Stimulated activated memory B cell treated with anti-CD40 and anti-IgM and Interleukin-4, amounts not matched to agents 10 μg/mL and 1 μg/mL and 100 μg/mL, for 72 hours (primary cell): ENCODE measurements at places on chromosomes 2 and 18.

GRCh38 chr18:24897461-24897860 lies 437.0 kb downstream of the HRH4 start:
- ATAC-seq = no peak

DNA sequence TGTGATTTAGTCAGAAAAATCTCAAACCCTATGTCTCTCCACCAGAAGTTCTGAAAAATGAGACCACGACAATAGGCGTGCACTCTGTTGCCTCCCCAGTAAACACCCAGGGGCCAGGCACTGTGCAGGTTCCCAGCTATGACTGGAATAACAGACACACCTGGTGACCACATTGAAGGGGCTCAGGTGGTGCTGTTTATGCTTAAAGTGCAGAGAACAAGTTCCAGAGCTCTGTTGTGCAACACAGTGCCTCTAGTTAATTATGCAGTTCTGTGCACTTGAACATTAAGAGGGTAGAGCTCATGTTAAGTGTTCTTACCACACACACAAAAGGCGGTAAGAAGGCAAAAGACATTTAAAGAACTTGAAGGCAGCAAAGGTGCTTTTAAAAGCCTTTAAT lies 52.6 kb upstream of the AFF3 start:
- ATAC-seq = no peak

GRCh38 chr2:239229545-239230279 lies 171.1 kb downstream of the HDAC4 start:
- no peak for ATAC-seq

- ATAC-seq = peak; percentile 46
Measured at GRCh38 chr18:74496508-74497323, 553 bp downstream of the CNDP2 start.

DNA sequence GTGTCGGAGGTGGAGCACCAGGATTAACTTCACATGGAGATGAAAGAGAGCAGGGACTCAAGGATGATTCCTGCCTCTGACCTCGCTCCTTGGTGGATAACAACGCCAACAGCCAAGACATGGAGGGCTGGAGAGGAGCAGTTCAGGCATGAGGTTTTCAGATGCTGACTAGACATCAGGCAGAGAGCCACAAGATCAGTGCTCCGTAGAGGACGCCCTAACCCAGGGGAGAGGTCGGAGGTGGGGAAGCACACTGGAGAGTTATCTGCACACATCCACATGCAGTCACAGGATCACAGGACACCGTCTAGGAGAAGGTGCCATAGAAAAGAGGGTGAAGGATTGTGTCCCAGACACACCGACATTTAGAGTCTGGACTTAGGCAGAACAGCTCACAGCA lies 344.3 kb downstream of the EIPR1 start:
- ATAC-seq = no peak

DNA sequence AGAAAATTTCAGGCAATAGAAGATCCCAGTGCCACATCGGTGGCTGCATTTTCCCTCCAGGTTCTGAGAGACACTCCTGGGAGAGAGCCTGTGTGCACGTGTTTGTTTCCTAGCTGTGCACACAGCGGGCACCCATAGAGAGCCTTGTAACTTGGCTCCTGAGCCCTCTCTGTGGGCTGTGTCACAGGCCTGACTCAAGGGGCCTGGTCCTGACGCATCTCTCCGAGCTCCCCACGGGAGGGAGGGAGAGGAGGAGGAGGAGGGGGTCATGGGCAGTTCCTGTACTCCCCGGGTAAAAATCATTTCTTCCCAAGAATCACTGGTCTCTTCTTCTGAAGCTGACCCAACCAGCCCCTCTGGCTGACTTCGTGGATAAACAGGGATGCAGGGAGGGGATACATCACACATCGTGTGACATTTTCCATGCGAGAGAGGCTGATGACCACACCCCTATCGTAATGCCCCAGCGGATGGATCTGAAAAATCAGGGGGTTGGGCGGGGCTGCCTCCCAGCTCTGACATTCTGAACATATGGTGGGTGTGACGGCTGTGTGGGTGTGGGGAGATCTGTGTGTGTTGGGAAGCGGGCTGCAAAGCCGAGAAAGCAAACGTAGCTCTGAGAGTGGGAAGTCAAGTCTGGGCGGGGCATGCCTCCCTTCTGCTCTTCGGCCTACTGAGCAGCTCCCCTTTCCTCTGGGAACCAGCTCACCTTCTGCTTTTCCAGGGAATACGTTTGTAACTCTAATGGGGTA lies 308.3 kb upstream of the HS6ST1 start:
- ATAC-seq = no peak

- no peak for ATAC-seq
Measured at GRCh38 chr2:150630587-150631235, 143.2 kb upstream of the RND3 start.

GRCh38 chr18:59707306-59707705 lies 10.1 kb upstream of the CCBE1 start:
- no peak for ATAC-seq

GRCh38 chr2:81213598-81213997 lies 909.0 kb upstream of the LRRTM1 start:
- no peak for ATAC-seq

- no peak for ATAC-seq
Measured at GRCh38 chr2:153479573-153479972, 1.0 kb upstream of the RPRM start.

DNA sequence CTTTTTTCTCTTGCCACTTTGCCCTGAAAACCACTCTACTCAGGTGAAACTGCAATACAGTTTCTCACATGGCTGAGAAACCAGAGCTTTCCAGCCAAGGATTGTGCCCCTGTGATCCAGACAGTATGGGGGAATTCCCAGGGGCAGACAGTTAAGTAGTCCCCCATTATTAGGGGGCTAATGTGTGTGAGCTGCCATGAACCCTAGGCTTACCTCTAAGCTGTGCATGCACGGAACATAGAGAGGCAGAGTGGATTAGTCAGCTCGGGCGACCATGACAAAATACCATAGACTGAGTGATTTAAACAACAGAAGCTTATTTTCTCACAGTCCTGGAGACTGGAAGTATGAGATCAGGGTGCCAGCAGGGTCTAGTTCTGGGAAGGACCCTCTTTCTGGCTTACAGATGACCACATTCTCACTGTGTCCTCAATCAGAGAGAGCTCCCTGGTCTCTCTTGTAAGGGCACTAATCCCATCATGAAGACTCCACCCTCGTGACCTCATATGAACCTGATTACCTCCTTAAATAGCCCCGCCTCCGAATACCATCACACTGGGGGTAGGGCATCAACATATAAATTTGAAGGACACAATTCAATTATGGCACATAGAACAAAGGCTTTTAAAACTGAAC lies 215.1 kb downstream of the EIPR1 start:
- no peak for ATAC-seq

- no peak for ATAC-seq
Measured at GRCh38 chr2:168604252-168604651, 148.2 kb downstream of the CERS6 start.

- ATAC-seq = no peak
Measured at GRCh38 chr2:22478329-22478728, 906.6 kb upstream of the KLHL29 start.

GRCh38 chr2:236912326-236913120 lies 173.2 kb upstream of the COPS8 start:
- no peak for ATAC-seq

- ATAC-seq = no peak
Measured at GRCh38 chr2:198115201-198115600, 310.8 kb downstream of the PLCL1 start.

- no peak for ATAC-seq
Measured at GRCh38 chr2:133675-134593, 87.6 kb upstream of the FAM110C start.

- ATAC-seq = no peak
Measured at GRCh38 chr2:219514196-219514761, at the start of gene ASIC4. TSS of gene ASIC4 (plus strand) at chr2:219514482. CDS start at chr2:219514725, 243 bp downstream.

DNA sequence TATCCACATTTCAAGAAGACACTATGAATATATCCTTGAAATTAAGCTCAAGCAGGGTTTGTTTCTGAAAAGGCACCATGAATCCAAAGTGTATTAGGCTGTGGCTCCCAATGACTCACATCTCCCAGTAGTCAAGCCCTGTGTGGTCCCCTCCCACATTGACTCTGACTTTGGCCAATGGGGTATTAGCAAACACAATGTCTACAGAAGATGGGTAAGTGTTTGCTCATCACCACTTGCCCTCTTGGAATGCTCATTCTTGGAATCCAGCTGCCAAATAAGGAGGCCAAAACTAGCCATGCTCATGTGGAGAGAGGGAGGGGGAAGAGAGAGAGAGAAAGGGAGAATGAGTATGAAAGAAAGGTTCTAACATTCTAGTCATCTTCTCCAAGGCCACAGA lies 490.0 kb downstream of the TXNL1 start:
- no peak for ATAC-seq

DNA sequence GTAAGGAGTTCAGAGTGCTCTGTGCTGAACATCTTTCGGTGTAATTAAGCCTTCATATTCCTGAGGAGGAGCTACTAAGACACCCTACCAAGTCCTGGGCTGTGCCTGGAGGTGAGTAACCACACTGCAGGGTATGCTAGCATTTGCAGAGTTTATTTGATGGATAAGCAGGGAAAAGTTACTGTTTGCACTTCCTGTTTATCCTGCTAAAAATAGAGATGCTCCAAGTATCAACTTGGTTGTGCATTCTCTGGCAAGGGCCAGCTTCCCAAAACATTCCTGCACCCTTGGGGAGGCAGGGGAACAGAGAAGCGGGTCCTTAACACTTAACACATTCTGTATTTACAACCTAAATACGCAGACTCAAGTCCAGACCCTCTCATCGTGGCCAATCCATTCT lies 49.8 kb downstream of the PARD6G start:
- ATAC-seq = no peak

DNA sequence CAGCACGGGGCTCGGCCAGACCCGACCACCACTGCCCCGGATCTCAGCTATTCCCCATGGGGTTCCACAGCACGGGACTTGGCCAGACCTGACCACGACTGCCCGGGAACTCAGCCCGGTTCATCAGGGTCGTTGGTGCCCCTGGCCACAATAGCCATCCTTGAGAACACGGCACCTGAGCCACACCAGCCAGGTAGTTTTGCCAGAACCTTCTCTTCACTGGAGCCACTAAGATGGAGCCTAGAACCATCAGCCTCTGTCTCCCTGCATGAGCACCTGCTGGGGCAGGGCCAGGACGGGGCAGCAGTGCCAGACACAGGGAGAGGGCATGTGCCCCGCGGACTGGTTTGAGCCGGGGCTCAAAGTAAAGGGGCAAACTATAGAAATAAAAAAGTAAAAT lies 11.4 kb upstream of the KCNG2 start:
- no peak for ATAC-seq

DNA sequence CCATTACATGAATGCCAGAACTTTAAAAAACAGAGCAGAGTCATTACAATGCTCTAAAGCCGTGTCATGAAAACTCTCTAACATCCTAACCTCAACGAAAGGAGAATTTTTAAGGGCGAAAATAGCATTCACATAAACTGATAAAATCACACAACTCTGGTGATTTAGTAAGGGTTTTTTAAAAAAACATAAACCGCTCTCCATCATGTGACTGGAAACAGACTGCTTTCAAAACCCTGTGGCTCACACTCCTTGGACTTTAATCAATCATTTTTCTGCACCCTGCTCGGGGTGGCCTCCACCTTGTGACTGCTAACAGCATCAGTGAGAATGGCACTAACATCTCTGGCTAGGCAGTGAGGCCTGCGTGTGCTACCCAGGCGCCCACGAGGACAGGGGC lies 12.1 kb downstream of the DOCK10 start:
- ATAC-seq = no peak
